Activated CD4-positive, CD25-positive, alpha-beta regulatory T cell (primary cell): ENCODE measurements at places on chromosomes 7 and 10.

GRCh38 chr10:67804395-67804678 is 33.7 kb downstream of the DNAJC12 start:
- no peak for DNase-seq

- no peak for DNase-seq
Measured at GRCh38 chr7:102874966-102875365, 37.8 kb upstream of the LRRC17 start.

- no peak for DNase-seq
Measured at GRCh38 chr7:51606601-51607154, 290.1 kb upstream of the COBL start.

- no peak for DNase-seq
Measured at GRCh38 chr7:69358163-69358821, 240.0 kb upstream of the AUTS2 start.

GRCh38 chr7:148535217-148535616 is 55.3 kb upstream of the C7orf33 start:
- no peak for DNase-seq

GRCh38 chr10:123636598-123637325 is 29.4 kb upstream of the GPR26 start:
- no peak for DNase-seq

- DNase-seq, result no peak
Measured at GRCh38 chr10:81135851-81136250, 598.1 kb downstream of the SH2D4B start.

- DNase-seq, result no peak
Measured at GRCh38 chr10:97463363-97464132, 17.6 kb downstream of the ZDHHC16 start.

DNA sequence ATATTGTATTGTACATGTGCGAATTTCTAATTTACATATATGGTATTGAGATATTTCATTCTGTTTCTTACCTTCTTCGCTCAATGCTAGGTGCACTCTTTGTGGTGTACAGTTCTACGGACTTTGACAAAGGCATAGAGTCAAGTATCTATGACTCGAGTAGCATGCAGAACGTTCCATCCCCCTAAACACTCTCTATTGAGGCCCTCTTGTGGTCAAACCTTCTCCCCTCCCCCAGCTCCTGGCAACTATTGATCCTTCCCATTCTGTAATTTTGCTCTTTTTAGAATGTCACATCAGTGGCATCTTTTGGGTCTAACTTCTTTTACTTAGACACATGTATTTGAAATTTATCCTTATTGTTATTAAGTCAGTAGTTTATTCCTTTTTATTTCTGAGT is 30.7 kb upstream of the GDF10 start:
- DNase-seq, result no peak

- no peak for DNase-seq
Measured at GRCh38 chr10:80155696-80156215, 23.2 kb downstream of the PLAC9 start.

DNA sequence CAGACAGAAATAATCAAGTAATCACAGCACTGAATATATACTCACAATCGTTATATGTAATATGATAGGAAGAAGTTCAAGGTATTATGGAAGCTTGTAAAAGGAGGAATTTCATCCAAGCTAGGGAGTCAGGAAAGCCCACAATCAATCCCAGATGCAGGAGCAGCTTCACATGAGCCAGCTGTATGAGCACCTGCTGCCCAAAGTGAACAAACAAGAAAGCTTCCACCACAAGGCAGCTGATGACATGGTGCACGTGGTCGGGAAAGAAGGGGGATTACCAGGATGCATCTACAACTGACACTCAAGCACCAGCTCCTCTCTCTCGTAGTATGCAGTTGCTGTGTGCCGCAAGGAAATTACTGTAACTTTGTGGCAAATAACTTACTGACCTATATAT is 225.2 kb downstream of the XPNPEP1 start:
- no peak for DNase-seq

DNA sequence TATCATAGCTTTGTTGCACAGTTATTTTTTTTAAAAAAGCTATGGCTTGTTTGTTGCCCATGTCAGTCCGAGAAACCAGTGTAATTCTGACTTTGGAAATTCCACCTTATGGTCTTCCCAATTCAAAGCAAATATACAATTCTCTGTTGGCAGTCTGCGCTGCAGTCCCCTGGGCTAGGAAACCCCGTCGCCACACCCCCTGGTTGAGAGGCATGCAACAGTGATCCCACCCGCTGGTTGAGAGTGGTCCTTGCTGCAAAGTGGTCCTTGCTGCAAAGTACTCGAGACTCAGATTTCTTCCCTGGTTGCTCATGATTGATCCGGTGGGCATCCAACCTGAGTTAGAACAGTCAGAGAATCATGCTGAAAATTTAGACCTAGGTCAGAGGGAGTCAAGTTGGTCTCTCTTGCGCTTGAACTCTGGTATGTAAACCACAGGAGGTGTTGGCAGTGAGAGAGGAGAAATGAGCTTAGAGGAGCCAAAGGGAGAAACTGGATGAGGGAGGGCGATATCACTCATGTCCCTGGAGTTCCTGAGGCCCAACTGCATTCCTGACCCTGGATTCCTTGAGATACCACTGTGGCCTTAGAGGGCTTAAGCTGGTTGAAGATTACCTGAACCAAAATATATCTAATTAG is 45.0 kb upstream of the STK17A start:
- DNase-seq, result no peak

- DNase-seq, result no peak
Measured at GRCh38 chr7:142365410-142365842, 107.6 kb upstream of the PRSS58 start.

DNA sequence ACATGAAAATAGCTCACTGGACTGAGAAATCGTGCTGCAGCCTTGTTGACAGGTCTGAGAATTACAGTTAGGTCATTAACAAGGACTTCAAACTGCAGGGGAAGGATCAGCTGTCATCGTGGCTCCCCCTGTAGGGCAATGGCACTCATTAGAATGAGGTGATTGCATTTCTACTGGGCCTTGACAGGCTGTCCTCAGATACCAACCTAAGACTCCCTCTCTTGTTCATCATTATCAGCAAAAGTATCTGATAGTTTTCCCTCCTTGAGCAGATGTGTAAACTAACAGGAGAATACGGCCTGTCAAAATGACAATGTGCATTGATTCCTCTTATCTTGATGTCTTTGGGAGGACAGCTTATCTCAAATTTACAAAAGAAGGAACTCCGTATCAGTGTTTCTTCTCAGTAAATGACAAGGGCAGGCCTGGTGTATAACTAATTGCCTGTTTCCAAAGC is 648.5 kb upstream of the LRRN3 start:
- no peak for DNase-seq

GRCh38 chr10:30092151-30092790 is 32.9 kb upstream of the JCAD start:
- DNase-seq, result no peak

DNA sequence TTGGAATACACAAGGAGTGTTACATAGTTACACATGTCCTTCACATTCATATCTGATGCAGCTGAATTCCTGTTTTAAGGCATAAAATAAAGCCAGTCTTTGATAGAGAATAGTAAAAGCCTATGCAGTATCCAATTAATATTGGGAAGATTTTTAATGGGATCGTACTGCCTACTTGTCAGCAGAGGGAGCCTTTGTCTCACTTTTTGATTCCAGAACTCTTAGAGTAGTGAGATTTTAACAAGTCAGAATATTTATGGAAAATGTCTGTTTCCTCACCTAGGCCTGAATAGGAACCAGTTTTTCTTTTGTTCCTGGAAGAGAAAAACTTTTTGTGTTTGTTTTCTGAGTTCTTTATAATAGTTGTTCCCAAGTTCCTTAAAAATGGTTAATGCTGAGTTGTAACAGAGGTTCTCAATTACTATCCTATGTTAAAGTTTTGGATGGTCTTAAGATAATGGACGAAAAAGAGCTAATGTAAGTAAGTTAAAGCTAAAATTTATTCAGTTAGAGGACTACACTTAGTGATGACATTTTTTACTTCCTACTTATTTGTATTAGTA is 114.0 kb downstream of the BBS9 start:
- DNase-seq, result no peak

DNA sequence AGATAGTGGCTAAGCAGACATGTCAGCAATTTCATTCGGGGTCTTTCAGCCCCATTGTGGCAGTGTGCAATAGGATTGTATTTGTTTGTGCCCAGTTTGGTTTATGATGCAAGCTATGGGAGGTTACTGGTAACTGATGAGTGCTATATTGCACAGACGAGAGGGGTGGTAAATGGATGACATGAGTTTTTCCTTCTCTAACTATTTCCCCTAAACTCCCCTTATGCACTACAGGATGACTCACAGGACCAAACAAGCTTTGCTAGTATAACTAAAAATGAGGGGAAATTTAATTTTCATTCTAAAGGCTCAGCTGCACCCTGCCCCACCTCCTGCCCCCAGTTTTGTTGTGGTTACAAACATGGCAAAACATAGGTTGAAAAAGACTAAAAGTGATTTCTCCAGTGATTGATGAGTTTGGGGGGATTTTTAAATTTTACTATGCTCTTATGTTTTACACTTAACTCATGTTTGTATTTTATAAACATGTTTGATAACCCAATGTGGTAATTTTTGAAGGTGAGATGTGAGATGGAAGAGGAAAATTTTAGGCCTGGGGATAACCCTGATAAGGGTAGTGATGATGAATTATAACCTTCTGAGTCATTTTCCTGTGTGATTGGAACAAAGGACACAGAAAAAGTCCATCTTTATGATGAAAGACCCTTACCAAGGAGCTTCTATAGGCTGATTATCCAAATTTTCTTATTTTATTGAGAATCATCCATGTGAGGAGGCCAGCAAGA is 60.8 kb upstream of the NAMPT start:
- DNase-seq, result no peak

- DNase-seq, result no peak
Measured at GRCh38 chr7:20788420-20788990, 1.8 kb upstream of the SP8 start.

GRCh38 chr7:22356010-22356691 is 803 bp downstream of the RAPGEF5 start:
- DNase-seq, result no peak

DNA sequence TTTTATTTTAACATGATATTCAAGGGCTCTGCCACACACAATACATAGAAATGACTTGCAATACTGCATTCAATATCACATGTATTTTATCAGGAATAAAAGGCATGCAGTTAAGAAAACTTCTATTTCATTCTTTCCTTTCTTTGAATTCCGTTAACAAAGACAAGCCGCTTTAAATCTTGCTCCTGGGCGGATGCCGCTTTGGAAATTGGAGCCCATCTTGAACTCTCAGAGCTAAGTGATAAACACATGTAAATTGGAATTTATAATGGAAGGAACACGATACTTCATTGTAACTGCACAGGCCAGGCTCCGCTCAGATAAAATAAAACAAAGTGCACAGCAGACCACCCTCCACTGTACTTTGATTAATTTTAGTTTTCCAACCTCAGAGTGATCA is 774.5 kb upstream of the COBL start:
- no peak for DNase-seq

GRCh38 chr7:95549818-95550529 is 46.3 kb downstream of the PDK4 start:
- no peak for DNase-seq

- no peak for DNase-seq
Measured at GRCh38 chr7:56079450-56080185, 13.1 kb downstream of the PHKG1 start.

- no peak for DNase-seq
Measured at GRCh38 chr7:30879139-30880124, 32.2 kb upstream of the AQP1 start.

- DNase-seq, result no peak
Measured at GRCh38 chr10:70459774-70460490, 18.5 kb upstream of the NODAL start.

GRCh38 chr10:9126728-9127127 is 1072.2 kb downstream of the GATA3 start:
- no peak for DNase-seq
